DMS53 (cell line): ENCODE measurements at places on chromosomes 5 and 9.
A peak's percentile ranks its signal among the peaks of the same experiment; 100 is the strongest.

DNA sequence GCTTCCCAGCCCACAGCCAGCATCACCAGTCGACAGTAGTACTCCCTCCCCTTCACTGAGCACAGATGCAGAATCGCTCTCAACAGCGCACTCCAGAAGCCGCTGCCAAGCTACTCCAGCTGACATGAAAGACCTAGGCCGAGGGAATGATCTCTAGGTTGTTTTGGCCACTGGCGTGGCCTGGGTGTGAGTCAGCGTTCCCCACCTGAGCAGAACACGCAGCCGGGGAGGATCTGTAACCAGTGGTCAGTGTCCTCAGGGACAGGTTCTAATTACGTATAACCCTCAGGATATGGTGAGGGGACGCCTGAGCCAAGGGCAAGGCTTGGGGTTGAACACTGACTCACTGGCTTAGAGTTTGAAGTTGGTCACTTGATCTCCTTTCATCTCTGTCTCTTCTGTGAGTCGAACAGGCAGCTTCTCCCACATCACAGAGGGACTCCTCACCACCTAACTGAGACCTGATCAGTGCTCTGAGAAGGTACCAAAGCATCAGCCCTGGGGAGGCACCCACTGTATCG, 76.9 kb upstream of the IL17B start:
- DNase-seq = peak; percentile 75

GRCh38 chr9:134210511-134210907, 46.1 kb upstream of the RNU6ATAC start:
- DNase-seq = no peak

DNA sequence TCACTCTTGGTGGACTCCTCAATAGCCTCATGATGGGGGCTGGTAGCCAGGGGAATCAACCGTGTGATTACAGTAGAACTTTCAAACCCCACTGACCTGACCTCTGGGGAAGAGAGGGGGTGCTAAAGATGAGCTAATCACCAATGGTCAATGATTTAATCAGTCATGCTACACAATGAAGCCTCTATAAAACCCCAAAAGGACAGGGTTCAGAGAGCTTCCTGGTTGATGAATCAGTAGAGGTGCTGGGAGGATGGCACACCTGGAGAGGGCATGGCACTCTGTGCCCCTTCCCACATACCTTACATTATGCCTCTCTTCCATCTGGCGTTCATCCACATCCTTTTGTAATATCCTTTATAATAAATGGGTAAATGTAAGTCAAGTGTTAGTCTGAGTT, 8.9 kb upstream of the SH3TC2 start:
- no peak for DNase-seq

DNA sequence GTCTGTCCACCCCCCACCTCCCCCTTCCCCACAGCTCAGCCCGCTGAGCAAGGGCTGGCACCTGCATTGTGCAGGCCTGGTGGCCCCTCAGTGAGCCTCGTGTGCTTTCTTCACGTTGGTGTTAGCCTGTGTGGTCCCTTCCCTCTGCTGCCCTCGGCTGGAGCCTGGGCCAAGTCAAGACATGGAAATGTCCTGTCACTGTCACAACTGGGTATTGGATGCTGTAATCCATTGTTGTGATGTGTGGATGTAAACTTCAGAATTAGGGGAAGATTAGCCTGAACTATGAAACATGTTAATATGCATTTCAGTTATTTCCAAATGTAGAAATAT, 103.9 kb downstream of the TRIO start:
- DNase-seq = no peak

- peak; percentile 27 for DNase-seq
Observed at GRCh38 chr5:79256563-79256962, 20.6 kb downstream of the JMY start.

DNA sequence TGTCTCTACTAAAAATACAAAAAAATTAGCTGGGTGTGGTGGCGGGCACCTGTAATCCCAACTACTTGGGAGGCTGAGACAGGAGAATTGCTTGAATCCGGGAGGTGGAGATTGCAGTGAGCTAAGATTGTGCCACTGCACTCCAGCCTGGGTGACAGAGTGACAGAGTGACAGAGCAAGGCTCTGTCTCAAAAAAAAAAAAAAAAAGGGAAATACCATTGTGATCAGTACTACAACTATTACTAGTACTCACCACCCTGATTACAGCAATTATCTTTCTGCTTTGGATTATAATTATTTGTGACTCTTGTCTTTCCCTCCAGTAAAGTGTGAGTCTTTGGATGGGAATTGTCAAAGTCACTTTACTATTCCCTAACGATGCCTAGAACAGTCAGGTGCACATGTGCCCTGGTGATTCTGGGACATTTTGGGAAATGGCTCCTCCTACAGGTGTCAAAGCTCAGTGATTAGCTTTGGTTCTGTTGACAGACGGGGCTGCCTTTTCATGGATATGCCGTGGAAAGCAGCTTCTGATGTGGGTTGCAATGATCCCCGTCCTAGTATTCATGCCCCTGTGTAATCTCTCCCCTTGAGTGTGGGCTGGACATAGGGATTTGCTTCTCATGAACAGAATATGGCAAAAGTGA, 31.8 kb upstream of the FRRS1L start:
- peak; percentile 19 for DNase-seq

DNA sequence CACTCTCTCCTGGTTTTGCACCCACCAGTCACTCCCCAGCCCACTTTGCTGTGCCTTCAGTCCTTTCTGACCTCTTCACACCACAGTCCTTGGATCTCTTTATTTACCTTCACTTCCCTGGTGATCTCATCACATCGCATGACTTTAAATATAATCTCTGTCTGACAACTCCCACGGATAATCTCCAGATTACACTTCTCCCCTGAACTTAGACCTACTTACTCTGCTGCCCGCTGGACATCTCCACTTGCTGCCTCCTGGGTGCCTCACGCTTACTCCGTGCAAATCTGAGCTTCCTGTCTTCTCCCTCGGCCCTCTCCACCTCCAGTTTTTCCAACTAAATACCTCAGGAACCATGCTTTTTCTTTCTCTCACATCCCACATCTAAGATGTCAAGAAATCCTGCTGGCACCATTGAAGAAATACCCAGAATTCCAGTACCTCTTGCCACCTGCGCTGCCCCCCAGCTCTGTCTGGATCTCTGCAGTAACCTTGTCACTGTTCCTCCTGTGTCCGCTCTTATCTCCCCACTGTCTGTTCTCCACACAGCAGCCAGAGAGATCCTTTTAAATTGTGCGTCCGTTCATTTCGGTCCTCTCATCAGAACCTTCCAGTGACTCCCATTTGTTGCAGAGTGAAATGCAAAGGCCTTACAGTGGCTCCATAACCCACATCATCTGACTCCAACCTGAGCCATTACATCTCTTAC, 9.3 kb downstream of the SFXN1 start:
- no peak for DNase-seq

DNA sequence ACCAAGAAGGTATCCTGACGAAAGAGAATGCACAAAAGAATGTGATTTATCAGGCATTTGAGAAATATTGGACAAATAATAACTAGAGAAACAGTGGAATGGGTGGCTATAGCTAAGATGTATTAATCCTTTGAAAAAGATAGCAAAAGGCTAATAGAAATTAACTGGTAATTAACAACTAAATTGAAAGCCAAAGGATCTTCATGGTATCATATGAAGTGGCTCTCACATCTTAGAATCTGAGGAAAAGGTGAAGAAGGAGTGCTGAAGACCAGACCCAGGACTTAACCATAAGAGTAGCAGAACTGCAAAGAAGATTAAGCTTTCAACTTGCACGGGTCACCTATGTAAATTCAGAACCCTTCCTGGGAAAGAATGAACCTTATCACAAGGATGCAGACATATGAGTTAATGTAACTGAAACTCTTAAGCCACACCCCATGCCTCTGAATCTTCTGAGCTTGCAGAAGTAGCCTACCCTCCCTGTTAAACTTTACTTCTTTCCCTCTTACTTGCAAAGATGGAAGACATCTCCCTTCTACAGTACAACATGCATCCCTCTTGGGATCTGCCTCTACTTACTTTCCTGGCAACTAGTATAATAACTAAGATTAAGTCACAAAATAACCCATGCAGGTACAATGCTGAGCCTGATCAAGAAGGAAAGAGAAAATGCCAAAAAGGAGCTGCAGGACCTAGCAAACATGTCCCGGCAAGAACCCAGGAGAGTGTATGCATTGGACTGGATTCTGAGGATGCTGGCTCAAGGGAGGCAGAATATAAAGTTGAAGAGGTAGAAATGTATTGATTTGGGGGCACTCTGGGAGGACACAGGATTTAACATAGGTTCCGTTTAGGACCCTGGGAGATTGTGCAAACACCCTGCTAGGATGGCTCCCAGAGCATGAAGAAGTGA, 395.5 kb upstream of the SLC30A5 start:
- DNase-seq = no peak

DNA sequence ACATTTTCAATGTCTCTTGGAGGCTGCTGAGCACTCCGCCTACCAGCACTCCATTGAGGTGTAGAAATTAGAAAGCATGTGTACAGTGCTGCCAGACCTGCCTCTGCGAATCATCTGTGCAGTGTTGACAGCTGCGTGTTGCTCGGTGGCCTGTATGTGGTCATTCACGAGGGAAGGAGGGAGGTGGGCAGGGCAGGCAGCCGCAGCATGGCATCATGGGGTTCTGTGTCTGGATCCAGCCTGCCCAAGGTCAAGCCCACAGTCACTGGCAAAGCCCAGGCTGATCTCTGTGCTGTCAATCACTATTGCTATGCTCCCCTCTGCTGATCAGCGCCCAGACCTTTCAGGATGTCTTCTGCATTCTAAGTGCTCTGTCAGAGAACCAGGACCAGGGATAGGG, 8.0 kb upstream of the PDZD2 start:
- DNase-seq = no peak

- no peak for DNase-seq
Observed at GRCh38 chr5:135697959-135698345, 119.2 kb upstream of the CXCL14 start.

DNA sequence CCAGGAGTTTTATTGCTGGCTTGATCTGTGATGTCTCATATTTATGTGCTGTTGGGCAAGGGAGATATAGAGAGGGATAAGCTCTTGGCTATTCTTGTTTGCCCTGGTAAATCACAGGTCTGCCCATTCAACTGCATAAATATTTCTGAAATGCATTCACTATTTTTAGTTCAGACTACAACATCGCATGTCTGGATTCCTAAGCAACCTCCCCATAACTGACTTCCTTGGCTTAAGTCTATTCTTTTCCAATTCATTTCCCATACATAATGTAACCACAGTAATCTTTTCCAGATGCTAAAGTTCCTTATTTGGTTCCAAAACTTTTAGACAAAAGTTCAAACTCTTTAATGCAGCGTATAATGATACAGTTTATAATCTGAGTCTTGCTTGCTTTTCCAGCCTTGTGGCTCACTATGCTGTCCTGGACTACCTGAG, 321.4 kb upstream of the ACTBL2 start:
- DNase-seq = no peak

- peak; percentile 70 for DNase-seq
Observed at GRCh38 chr9:2016408-2017330, 1.5 kb downstream of the SMARCA2 start.

GRCh38 chr9:78021697-78022096, 9.9 kb downstream of the GNAQ start:
- DNase-seq = no peak

- peak; percentile 23 for DNase-seq
Observed at GRCh38 chr9:35690294-35690613, 529 bp upstream of the TPM2 start.

GRCh38 chr5:158397278-158397677, 538.3 kb upstream of the CLINT1 start:
- no peak for DNase-seq

DNA sequence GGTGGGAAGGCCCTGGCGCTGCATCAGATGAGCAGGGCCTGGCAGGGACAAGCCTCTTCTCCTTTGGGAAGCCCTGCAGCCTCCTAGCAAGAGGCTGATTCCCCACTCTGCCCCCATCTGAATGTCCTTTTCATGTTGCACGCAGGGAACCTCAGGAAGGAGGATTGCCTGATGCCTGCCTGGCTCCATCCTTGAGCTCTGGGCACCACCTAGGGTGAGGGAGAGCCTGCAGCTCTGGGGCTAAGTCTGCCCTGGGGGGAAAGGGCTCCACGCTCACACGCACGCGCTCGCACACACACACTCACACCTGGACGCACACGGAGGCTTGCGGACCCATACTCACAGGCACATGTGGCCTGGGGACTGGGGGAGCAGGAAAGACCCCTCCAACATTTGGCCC, 86.6 kb downstream of the LMX1B start:
- DNase-seq = no peak

GRCh38 chr9:121318631-121319382, 50.8 kb downstream of the GSN start:
- no peak for DNase-seq

GRCh38 chr5:82023644-82024043, 51.8 kb downstream of the ATG10 start:
- DNase-seq = no peak

DNA sequence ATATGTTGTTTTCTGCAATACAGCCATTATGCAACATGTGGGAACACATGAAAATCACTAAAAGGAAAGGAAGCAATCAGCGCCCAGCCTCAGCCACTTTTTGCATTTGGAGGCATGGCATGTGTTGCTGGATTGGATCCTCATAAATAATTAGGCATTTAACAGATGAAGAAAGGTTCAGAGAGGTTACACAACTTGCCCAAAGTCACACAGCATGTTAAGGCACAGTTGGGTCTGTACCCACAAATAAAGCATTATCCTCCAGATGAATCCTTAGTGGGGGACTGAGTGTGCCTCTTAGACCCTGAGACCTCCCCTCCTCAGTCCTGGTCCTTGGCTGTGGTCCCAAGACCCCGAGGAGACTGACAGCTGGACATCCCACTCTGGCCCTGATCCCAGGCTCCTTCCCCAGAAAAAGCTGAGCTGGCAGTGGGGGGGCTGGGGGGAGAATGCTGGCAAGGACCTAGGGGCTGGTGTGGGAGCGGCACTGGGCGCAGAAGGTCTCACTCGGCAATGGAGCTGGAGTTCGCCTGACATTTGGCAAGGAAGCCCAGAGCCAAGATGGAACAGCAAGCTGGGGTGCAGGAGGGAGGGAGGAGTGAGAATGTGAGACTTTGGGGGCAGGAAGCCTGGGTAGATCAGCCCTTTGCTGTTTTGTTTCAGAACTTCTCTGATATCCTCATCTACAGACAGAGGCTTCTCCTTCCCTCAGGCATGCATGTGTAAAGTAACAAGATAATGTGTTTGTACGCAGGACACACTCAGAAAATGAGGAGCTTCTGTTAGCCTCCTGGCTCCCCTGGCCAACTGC, 6.9 kb upstream of the AKNA start:
- DNase-seq = no peak

DNA sequence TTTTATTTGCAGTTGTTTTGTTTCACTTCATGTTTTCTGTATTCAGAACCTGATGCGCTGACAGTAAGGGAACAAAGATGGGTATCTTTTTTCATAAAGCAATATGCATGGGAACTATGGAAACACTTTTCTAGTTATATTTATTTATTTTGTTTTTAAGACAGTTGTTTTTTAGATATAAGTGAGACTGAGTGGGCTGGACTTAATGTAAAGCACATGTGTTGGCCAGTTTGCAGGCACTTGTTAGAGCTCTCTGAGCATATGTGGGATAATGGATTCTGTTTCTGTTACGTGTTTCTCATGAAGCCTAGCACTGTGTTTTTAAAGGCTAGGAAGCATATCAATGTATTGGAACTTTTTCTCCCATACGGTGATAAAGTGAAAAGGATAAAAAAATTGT, 164.1 kb downstream of the PRR16 start:
- DNase-seq = no peak

- no peak for DNase-seq
Observed at GRCh38 chr9:32879335-32879734, 96.0 kb downstream of the TMEM215 start.
